IMR-90 (cell line): ENCODE measurements at places on chromosomes 3 and 15. TPM values are rescaled to one million over a fixed set of nuclear protein-coding genes. Genes with fewer than 3 reads are reported as not detected.

GRCh38 chr3:193451902-193452301 is 73.3 kb upstream of the ATP13A5 start:
- DNase-seq, result no peak

DNA sequence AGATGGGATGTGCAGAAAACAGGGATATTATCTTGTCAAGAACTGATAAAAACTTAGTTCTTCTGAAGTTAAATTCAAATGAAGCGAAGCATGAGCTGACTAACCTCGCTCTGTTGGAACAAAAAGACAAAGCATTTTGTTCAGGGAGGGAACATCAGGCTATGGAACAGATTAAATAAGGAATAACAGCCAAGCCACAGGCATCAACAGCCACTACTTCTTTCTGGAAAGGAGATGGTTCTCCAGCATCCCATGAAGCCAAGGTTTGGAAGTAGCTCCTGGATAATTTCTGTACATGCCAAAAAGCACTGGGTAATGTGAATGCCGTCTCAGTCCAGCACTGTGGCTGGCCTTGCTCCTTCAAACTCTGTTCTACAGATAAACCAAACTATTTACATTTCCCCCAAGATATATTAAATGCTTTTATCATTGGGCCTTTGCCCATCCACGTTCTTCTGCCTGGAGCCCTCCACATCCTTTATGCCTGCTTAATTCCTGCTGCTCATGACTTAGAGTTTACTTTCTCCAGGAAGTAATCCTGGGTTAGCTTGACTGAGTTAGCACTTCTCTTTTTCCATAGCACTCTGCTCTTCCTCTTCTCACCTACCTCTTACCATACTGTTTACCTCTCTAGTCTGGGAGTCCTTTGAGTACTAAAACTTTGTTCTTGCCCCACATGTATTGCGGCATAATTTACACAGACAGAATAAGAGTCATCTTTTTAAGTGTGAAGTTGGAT is 232.0 kb downstream of the CLSTN2 start:
- DNase-seq, result no peak

- DNase-seq, result no peak
Measured at GRCh38 chr3:123524981-123525380, 59.9 kb downstream of the HACD2 start.

DNA sequence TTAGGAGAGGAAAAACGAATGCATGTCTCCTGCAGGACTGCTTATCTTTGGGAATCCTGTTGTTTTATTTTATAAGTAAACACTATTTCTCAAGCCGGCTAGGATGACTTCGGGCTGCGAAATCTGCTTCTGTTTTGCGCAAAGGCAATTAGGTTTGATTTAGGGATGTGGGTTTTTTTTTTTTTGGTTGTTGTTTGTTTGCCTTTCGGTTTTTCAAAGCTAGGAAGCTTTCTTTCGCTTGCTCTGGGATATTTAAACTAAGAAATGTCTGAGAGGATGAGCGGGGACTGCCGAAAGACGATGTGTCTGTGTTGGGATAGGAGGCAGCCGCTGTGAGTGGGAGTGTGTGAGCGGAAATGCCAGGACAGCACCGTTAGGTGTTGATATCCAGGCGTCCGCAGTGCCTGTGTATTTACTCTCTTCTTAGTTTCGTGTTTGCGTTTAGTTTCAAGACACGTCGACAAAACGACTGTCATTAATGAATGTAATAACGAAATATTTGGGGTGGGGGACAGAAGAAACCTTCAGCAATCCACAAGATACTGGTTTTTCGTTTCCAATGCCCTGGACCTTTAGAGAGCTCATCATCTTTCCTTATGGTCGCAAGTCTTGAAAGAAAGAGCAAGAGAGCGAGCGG is 604 bp downstream of the ISL2 start:
- DNase-seq, result peak; percentile 55

GRCh38 chr3:63762180-63762579 is 56.9 kb upstream of the C3orf49 start:
- no peak for DNase-seq

GRCh38 chr3:178120367-178120766 is 415.9 kb upstream of the KCNMB2 start:
- DNase-seq, result no peak

DNA sequence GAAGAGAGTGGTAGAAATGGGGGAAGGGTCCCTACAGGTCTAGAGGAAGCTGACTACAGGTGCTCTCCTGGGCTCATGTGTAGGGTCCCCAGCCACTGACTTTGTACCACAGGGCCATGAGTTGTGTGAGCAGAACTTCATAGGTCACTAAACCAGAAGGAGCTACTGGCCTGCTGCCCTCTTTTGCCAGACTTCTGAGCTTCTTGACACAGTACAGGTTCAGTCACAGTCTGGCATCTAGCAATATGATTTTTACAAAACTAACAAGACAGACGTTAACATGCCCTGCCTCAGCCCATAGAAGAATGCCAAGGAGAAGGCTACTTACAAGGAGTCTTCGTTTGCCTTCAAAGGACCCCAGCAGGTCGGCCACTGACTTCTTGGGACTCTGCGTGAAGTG is 3.2 kb downstream of the CCDC80 start:
- no peak for DNase-seq

DNA sequence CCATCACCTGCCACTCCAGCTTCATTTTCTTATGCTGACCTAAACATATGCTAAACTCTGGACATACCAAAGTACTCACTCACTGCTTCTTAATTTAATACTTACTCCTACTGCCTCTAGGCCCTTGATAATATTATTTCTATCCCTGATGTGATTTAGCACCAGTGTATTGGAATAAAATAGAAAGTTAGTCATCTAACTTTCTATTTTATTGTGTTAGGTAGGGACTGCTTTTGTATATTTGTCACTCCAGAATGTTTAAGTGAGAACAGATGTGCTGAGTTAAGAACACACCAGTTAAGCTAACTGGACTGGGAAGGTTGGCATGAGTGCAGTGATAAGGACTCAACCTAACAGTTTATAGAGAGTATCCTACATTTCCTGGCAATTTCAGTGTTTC is 6.5 kb upstream of the CLDN16 start:
- peak; percentile 32 for DNase-seq

- peak; percentile 64 for DNase-seq
Measured at GRCh38 chr3:122794483-122794778, 438 bp upstream of the SLC49A4 start.

DNA sequence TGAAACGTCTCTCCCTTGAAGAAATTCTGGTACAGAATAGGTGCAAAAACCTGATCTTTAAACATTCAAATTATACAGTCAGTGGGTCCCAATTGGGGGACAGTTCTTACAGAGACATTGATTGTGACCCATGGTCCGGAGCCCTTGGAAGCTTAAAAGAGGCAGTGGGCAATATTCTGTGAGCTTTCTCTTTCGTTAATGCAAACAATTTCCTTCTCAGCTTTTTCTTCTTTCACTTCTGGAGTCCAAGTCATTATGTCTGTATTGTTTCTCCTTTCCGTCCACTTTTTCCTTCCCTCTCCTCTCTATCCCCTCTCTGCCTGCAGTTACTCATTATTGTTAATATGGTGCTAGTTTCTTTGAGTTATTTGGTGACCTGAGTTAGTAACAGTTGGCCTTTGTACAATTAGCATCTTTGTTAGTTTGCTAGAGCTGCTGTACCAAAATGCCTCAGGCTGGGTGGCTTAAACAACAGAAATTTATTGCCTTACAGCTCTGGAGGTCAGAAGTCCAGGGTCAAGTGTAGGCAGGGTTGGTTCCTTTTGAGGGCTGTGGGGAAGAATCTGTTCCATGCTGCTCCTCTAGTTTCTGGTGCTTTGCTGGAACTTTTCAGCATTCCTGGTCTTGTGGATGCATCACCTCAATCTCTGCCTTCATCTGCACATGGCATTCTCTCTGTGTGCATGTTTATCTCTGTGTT is 102.6 kb downstream of the GMPS start:
- DNase-seq, result no peak

DNA sequence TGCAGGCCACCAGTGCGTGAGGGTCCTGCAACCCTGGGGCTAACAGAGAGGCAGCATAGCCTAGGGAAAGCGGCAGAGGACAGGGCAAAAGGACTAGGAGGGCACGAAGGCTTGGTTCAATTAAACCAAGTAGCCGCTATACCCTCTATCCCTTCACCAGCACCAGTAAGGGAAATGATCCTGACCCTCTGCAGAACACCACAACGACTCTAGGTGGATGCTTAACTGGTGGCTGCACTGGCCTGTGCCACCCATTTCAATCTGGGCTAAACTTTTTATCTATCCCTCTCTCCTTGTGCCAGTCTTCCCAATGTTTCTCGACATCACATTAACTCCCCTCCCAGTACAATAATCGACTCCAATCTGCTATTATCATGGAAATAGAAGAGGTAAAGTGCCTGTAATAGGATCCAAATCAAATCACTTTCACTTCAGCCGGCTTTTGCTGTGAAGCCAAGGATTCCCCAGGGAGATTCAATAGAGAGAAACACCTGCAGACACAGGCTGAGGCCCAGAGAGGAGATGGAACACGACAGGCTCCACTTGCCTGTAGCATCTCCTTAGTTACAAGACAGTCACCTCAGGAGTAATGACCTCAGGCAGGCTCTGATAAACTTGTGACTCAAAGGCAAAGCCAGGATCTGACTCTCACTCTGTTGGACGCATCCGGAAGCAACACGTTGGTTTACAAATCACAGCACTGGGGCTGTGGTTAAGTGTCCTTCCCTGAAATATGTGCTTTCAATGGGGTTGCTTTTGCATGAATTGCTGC is 791.6 kb upstream of the ARRDC4 start:
- no peak for DNase-seq

- DNase-seq, result no peak
Measured at GRCh38 chr3:114060906-114061655, 4.5 kb downstream of the QTRT2 start.

The USP50 gene
- total RNA-seq, result not detected in 2 replicates

The GHSR gene
- total RNA-seq, result not detected in 2 replicates

The SLC28A2 gene
- not detected in 2 replicates for total RNA-seq

The FAM43A gene
- total RNA-seq, result 3.0 and 3.1 TPM in 2 replicates

The SCAMP5 gene
- total RNA-seq, result 0.36 and 0.56 TPM in 2 replicates

The PATL2 gene
- not detected in 2 replicates for total RNA-seq

The HCLS1 gene
- total RNA-seq, result 0.54 and 0.56 TPM in 2 replicates

The FMN1 gene
- total RNA-seq, result 17.6 and 29.4 TPM in 2 replicates
